ENCODE measurements at places on chromosomes 6 and 20. TPM values are rescaled to one million over a fixed set of nuclear protein-coding genes. Genes with fewer than 3 reads are reported as not detected.

GRCh38 chr6:42259841-42260395, 42.3 kb upstream of the MRPS10 start:
- H3K4me3 ChIP-seq = no peak overlapping the region
- DNase-seq = no peak
- no peaks in the 10 kb centered on the region for H3K27me3 ChIP-seq
- H3K36me3 ChIP-seq = no peaks in the 10 kb centered on the region

- H3K27ac ChIP-seq = no peak overlapping the region
- no peaks in the 10 kb centered on the region for H3K4me1 ChIP-seq
- no peaks in the 10 kb centered on the region for H3K36me3 ChIP-seq
Observed at GRCh38 chr6:31918069-31918720, 9.3 kb upstream of the C2 start.

GRCh38 chr20:843912-844311, 10.4 kb downstream of the FAM110A start:
- H3K36me3 ChIP-seq = no peaks in the 10 kb centered on the region
- no peak overlapping the region for H3K27ac ChIP-seq
- DNase-seq = no peak
- H3K27me3 ChIP-seq = no peaks in the 10 kb centered on the region

SLC12A5 gene
- total RNA-seq = not detected

SLA2 gene
- total RNA-seq = 1.1 TPM

GRCh38 chr6:55941702-55942101, 66.3 kb upstream of the BMP5 start:
- no peaks in the 10 kb centered on the region for H3K4me1 ChIP-seq
- H3K27ac ChIP-seq = no peak overlapping the region
- H3K27me3 ChIP-seq = no peaks in the 10 kb centered on the region
- H3K36me3 ChIP-seq = no peaks in the 10 kb centered on the region
- H3K4me3 ChIP-seq = no peak overlapping the region

- H3K4me1 ChIP-seq = no peaks in the 10 kb centered on the region
- H3K4me3 ChIP-seq = no peak overlapping the region
- H3K36me3 ChIP-seq = no peaks in the 10 kb centered on the region
Observed at GRCh38 chr20:14093652-14094051, 98.3 kb downstream of the MACROD2 start.

GRCh38 chr20:53899351-53900167, 170.8 kb downstream of the BCAS1 start:
- no peak overlapping the region for H3K27ac ChIP-seq
- H3K36me3 ChIP-seq = no peaks in the 10 kb centered on the region
- no peaks in the 10 kb centered on the region for H3K27me3 ChIP-seq
- H3K4me1 ChIP-seq = peaks cover 18% of the 10 kb centered on the region
- no peak overlapping the region for H3K4me3 ChIP-seq

Data from thoracic aorta (tissue), 2 donors.